Cerebellar cortex (tissue), 1 donor: ENCODE measurements at places on chromosomes 16 and 17.

- no peak for DNase-seq
Observed at GRCh38 chr16:2437032-2437790, 8.0 kb downstream of the CCNF start.

- no peak for DNase-seq
Observed at GRCh38 chr17:19539040-19539399, 5.4 kb downstream of the SLC47A1 start.

GRCh38 chr17:73943416-73944110, 259.9 kb upstream of the RPL38 start:
- no peak for DNase-seq

DNA sequence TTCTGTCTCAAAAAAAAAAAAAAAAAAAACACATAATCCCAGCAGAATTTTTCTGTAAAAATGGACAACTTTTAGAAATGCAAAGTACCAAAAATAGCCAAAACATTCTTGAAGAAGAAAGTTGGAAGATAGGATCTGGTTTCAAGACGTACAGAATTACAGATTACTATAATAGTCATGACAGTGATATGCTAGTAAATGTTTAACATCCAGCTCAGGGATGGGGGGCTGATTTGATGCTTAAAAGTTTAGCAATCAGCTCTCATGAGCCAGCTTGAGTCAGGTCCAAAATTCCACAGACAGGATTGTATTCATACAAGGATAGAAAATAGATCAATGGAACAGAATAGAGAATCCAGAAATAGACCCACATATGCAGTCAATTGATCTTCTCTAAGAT, 100.5 kb downstream of the CYB561 start:
- no peak for DNase-seq

- DNase-seq: no peak
Observed at GRCh38 chr16:9823510-9823909, 358.7 kb downstream of the GRIN2A start.

- DNase-seq: peak; percentile 81
Observed at GRCh38 chr16:49701789-49702494, 154.0 kb downstream of the ZNF423 start.

- DNase-seq: no peak
Observed at GRCh38 chr16:24991349-24991748, 23.8 kb downstream of the ARHGAP17 start.

GRCh38 chr16:14308368-14308723, 237.2 kb downstream of the MRTFB start:
- no peak for DNase-seq

GRCh38 chr17:2980211-2980903, 83.0 kb downstream of the OR1D5 start:
- DNase-seq: no peak

DNA sequence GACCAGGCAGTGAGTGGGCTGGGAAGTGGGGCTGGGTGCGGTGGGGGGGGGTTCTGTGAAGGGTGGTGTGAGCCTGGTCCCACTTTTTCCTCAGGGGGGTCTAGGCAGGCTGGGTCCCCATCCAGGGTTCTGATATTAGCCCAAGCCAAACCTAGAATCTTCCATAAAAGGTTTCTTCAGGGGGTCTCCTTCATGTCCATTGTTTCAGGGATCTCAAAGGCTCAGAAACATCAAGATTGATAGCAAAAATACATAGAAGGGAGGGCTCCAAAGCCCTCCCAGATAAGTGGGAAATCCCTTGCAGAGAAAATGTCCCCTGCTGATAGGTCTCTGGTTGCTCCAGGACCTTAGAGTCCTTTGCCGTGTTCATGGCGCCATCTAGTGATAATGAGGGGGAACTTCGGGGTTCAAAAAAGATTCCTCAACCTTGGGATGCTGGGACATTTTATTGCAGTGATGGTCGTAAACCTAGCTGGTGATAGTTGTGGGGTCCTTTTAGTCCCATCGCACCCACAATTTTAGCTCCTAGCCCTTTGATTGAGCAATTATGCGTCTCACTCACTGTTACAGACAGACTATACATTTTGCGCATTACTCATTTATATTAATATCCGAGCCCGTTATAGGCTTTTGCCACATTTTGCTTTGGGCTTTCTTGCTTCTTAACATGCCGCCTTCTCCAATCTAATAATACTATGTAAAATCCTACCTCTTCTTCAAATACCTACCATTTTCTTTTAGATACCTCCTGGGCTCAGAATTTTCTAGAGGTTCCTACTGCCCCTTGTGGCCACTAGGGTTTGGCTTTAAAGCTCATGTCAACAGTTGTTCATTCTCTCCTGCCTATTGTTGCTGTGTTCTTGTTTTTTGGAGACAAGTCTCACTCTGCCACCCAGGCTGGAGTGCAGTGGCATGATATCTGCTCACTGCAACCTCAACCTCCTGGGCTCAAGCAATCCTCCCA, 35.1 kb downstream of the IGF2BP1 start:
- peak; percentile 72 for DNase-seq

DNA sequence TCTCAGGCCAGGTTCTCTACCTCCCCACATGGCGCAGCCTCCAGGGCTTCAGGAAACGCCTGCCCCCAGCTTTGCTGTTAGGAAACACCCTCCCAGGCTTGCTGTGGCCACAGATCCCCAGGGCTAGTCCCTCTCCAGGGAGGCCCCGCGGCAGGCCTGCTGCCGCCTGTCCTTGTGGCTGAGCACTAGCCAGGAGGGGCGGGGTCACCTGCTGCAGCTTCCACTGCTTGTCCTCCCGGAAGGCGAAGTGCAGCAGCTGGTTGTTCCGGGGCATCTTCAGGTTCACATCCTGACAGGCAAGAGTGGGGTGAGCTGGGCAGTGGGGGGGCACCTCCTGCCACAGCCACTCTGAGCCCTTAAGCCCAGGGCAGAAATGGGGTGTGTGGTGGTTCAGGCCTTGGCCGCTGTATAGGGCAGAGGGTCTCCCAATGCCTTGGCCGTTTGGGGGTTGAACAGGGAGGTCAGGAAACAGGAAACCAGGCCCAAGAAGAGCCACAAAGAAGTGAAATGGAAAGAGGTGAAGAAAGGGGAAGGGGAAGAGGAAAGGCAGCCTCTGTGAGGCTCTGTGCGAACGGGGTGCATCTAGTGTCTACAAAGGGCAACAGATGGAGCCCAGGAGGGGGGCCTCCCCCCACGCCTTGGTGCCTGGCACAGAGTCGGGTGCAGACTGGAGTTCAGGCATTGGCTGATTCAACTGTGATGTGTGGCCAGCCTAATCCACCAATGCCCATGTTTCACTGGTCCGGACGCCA, 2.0 kb downstream of the ROGDI start:
- DNase-seq: peak; percentile 89

GRCh38 chr17:49741009-49741691, 22.8 kb downstream of the FAM117A start:
- DNase-seq: peak; percentile 63
